Glomerular endothelial cell (primary cell): ENCODE measurements at places on chromosomes 6 and 20. TPM values are rescaled to one million over a fixed set of nuclear protein-coding genes. Genes with fewer than 3 reads are reported as not detected.

The PROCR gene
- total RNA-seq: 92.8 and 185 TPM in 2 replicates

The RSPO3 gene
- 0.19 and 1.8 TPM in 2 replicates for total RNA-seq

The EDN3 gene
- not detected in 2 replicates for total RNA-seq

The TMEM200A gene
- total RNA-seq: 9.3 and 15.9 TPM in 2 replicates

DNA sequence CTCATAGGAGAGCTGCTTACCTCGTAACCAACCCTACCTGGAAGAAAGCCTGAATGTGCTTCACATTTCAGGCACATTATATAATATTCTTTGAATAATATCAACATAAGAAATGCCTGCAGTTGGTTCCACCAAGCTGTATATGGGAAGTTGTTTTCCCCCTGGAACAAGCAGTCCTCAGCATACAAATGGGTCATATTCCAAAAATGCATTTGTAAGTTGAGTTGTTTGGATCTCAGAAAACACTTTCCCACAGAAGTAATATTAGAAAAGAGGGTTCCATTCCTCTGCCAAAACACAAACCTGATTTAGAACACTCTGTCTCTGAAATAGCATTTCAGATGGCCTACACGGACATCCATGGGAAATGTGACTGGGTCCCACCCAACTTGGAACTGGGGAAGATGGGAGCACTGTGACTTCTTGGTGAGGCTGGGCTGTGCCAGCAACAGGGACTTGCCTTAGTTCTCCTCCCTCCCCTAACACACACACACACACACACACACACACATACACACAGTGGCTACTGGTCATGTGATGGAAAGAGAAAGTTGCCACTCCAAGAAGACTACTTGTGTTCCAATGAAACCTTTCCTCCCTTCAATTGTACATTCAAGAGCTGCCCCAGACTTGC, 11.4 kb upstream of the RCAN2 start:
- DNase-seq: no peak

DNA sequence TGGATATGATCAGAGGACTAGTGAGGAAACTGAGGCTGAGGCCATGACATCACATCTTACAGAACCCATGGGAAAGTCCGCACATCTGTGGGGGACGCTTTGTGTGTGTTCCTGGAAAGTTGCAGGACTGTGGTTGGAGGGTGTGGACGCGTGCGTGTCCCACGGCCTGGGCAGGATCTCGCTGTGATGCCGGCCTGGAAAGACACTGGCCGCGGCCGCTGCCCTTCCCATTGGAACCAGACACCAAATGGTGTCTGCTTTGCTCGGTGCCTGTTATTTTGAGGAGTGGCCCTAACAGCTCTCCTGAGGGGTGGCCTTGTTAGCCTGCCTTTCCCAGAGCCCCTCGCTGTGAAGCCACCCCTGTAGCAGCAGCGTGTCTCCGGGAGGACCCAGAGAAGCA, 41.1 kb downstream of the DLL1 start:
- DNase-seq: no peak

DNA sequence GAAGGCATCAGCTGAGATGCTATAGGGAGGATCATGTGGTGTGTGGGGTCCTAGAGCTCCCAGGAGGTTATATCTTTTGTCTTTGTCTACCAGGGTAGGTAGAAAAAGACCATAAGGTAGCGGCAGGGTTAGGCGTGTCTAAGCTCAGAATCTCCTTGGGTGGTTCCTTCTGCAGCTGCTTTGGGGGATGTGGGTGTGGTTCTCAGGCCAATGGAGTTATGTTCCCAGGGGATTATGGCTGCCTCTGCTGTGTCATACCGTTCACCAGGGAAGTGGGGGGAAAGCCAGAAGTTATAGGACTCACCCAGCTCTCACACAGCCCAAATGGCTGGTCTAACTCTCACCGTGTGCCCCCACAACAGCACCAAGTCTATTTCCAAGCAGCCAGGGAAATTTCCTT, 107.4 kb upstream of the ADGRB3 start:
- DNase-seq: no peak

DNA sequence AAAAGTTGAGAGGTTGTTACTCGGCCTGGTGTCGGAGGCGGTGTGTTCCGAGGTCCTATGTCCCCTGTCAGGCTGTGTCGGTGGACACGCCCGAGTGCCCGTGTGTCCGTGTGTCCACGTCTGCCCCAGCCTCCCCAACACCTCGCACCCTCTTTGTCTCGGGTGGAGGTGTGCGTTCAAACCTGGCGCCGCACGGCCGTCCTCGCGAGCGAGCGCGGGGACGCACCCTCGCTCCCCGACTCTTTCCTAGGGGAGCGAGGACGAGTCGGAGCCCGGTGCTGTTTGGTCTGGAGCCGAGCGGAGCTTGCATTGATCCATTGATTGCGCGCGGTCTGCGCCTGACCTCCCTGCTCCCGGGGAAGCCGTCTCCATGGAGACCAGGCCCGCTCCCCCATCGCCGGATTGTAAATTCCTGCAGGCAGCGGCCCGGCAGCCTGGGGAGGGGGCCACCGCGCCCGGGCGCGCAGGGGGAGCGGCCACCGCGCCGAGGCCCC, 411 bp upstream of the SCUBE3 start:
- no peak for DNase-seq

- DNase-seq: no peak
These were observed 51.1 kb downstream of the RCAN2 start for GRCh38 chr6:46440141-46440540.
